ENCODE measurements at places on chromosomes 4 and X. TPM values are rescaled to one million over a fixed set of nuclear protein-coding genes. Genes with fewer than 3 reads are reported as not detected.

GRCh38 chr4:122959981-122960610, 37.7 kb upstream of the NUDT6 start:
- no peak for DNase-seq

DNA sequence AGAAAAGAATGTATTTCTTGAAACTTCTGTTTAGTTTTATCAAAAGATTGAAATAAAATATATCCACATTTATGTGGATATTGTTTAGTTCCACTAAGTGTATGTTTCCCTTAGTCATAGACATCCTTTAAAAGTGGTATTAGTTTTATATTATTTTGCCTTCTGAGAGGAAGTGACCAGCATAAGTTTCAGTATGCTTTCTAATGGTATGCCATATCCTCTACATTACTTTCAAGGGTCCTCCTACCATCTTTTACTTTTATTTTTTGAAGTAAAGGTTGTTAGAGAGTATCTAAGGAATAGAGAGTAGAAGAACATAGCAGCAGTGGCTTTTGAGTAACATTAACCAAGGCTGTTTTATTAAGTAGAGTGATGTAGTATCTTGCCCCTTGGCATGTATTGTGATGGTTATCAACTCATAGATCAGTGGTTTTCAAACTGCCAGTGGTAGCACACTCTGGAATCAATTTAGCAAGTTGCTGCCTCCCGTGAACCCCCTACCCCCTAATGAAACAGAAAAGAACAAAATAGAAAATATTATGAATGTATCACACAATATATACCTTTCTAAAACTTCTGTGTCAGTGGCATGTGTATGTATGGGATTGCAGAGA, 44.8 kb downstream of the RBPJ start:
- no peak for DNase-seq

GRCh38 chrX:122119361-122119760, 1064.7 kb upstream of the GRIA3 start:
- DNase-seq, result no peak

DNA sequence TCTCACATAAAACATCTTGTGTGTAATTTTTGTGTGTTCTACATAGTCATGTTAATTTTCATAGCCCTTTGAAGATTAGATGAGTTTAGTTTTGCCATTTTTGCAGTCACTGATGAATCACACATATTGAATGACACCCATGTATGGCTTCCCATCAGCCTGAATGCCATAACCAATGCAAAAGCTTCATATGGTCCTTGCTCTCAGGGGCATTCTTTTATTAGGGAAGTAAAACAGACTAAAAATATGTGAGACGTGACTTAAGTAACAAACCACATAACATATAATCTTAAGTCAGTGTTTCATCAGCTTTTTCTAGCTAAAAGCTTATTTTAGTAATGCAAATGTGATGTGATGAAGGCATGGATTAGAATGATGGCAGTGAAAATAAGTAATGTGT, 8.2 kb downstream of the SLC25A4 start:
- DNase-seq, result no peak

DNA sequence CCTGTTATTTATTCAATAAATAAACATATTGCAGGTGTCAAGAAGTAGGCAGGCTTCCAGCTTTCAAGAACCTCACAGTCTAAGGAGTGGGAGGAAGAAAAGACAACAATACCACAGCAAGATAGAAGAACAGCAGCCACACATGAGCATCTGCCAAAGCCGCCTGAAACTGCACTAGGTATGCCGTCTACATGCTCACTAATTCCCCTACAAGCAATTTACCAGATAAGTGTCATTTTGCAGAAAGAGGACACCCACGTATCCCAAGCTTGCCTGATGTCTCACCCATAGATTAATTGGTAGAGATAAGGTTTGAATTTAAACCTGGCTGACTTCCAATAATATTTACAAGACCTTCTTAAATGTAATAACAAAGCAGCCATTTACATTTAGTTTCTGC, 439.4 kb upstream of the CPEB2 start:
- DNase-seq, result no peak

DNA sequence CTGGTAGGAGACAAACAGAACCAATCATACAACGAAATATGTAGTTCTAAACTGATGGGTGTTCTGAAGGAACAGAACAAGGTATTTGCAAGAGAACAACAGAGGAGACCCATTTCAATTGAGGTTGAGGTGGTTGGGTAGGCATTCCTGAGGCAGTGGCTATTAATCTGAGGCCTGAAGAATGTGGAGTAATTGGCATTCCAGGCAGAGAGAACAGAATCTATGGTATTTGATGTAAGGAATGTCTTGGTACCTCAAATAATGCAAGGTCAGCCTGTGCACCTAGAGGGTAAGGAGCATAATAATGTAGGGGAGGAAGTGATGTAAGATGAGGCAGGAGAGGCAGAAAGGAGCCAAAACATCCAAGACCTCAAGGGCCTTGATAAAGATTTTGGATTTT, 109.5 kb upstream of the TEX13C start:
- DNase-seq, result no peak

GRCh38 chr4:61828960-61829359, 628.8 kb downstream of the ADGRL3 start:
- no peak for DNase-seq

DNA sequence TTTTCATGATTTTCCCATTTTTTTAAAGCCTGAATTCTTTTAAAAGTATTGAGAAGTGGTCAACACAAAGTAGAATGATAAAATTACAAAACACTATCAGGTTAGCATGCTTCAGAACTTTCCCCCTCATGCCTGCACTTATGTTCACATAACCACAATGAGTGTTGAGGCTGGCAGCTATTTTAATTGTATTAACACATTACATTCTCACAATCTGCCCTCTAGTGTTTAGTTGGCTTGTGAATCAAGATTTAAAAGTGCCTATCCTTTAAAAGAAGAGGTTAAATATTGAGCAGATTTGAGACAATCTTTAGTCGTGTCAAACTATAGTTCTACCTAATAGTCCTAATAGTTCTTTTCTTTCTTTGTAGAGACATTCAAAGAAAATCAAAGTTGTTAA, 93.6 kb upstream of the NAP1L5 start:
- no peak for DNase-seq

GRCh38 chr4:57158221-57158620, 48.0 kb upstream of the IGFBP7 start:
- no peak for DNase-seq

DNA sequence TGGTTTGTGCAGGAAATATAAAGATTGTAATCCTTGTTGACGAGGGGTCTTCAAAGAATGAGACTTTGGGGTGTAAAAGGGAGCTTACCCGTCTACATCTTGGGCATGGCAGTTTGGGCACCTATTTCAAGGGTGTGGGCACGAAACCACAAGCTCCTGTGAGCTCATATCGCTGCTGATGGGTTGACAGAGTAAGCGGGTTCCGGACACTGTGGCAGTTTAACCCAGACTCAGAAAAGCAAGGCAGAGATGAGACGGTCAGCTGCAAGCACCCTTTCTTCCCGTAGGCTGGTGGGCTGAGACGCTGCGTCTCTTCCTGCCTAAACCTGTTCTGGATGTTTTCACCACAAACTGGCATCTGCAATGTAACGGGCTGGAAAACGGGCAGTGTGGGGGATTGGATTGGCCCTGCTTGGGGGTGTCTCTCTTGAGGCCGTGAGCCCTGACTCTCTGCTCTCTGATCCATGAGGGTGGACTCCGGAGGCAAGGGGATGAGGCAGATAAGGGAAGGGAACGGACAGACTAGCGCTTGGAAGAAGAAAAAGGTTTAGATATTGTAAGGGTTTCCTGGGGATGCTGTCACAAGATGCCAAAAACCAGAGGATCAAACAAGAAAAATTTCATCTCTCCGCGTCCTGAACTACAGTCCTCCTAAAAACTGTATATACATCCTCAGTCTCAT, 237.5 kb downstream of the SHOX start:
- no peak for DNase-seq

DNA sequence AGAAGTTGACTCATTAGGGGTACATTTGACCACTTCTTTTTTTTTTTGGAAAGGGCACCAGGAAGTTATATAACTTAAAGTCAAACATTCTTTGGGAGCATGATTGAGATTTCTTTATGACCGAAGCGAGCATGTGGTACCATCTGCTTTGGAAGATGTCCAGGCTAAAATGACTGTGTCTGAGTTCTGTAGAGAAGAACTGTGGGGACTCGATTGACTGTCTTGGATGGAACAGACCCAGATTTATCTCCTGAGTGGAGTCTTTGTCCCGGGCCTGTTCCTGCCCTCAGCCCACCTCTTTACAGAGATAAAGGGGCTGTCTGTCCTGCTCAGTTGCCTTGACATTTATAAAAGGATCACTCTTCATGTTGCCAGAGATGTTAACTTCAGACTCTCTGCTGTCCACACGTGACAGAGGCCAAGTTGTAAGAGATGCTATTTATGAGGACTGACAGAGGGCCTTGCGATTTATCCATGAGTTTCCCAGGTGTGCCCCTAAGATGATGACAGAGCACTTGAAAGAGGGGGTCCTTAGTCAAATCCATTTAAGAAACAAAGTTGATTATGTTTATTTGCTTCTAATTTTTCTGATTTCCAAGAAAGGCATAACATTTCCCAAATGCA, 16.8 kb downstream of the SMIM20 start:
- DNase-seq, result no peak

- no peak for DNase-seq
Observed at GRCh38 chr4:73445383-73446335, 9.6 kb downstream of the AFP start.

DNA sequence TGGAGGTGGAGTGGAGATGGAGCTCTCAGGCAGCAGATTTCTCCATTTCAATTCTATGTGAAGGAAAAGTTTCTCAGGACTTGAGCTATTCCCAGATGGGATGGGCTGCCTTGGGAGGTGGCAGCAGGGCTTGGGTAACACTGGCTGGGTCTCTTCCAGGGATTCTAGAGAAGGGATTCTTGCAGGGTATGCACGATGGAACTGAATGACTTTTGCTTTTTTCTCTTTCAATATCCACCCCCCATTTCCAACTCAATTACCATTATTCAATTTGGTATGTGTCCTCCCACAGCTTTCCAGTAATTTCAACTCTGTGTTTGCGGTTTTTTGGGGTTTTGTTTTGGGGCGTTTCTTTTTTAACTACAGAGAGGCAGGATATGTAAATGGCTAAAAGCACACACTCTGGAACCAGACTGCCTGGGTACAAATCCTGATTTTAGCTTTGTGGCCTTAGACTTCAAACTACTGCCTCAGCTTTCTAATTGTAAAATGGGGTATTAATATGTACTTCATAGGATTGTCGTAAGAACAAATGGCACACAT, 228.8 kb downstream of the EVC2 start:
- DNase-seq, result no peak

- no peak for DNase-seq
Observed at GRCh38 chrX:1902901-1903235, 288.0 kb downstream of the ASMT start.

- no peak for DNase-seq
Observed at GRCh38 chrX:104370089-104370488, 115.4 kb upstream of the ESX1 start.

DNA sequence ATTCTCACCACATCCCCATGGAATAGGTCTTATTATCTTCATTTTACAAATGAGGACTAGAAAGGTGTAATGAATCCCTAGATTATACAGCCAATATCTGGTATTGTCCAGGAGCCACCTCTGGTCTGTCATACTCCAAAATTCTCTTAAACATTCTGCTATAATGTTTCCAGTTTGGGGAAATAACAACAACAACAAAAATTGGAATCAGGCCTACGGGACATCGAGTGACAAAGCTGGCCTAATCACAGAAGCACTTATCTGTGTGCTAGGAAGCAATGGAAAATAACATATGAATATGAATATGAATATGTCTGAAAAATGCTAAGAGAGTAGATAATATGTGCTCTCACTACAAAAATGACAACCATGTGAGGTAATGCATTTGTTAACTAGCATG, 264.1 kb downstream of the GASK1B start:
- DNase-seq, result no peak

GRCh38 chr4:151276787-151277562, at the start of gene PRSS48:
TSS of gene PRSS48 (plus strand) at chr4:151277161. CDS start at chr4:151277173, 12 bp downstream.
- peak; percentile 56 for DNase-seq

DNA sequence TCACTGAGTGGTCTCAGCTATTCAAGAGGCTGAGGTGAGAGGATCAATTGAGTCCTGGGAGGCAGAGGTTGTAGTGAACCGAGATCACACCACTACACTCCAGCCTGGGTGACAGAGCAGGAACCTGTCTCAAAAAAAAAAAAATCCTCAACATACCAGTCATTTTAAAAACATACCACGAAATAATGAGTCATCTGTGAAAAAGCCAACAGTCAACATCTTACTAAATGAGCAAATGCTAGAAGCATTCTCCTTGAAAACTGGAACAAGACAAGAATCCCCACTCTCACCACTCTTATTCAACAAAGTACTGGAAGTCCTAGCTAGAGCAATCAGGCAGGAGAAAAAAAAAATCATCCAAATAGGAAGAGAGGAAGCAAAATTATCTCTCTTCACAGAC, 104.0 kb upstream of the ARHGEF9 start:
- DNase-seq, result no peak

GRCh38 chrX:51334276-51334675, 1.7 kb downstream of the NUDT10 start:
- DNase-seq, result no peak

DNA sequence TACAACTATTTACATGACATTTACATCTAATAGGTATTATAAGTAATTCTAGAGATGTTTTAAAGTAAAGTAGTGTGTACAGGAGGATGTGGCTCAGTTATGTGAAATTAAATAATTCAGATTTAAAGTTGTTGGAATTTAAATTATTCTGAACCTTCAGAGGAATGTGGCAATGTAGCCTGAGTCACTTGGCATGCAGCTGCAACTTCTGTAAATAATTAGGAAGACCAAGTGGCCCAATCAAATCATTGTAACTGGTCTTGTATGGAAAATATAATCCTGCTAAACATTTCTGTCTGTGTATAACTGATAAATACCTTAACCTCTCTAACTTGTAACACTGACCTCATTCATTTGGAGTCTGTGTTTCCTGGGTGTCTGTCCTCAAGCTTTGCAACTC, 828.9 kb downstream of the GLUD2 start:
- no peak for DNase-seq

GRCh38 chr4:165359506-165359905, 19.3 kb upstream of the CPE start:
- no peak for DNase-seq

GRCh38 chr4:62835631-62836030, 1573.6 kb downstream of the TECRL start:
- DNase-seq, result no peak

DNA sequence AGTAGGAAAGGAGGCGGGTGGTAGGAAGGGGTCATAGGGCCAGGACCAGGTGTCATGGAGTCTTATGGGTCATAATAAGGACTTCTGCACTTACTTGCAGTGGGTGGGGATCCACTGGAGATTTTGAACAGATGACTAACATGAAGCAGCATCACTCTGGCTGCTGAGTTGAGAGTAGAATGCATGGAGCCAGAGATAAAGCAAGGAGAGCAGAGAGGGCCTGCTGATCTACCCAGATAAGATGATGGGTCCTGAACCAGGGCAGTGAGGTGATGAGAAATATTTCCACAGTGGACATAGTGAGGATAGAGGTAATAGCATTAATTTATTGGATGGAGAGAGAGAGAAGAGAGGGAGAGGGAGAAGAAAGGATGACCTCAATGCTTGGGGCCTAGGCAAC, 48.0 kb downstream of the HCCS start:
- DNase-seq, result no peak

Gene LSM6
- 10.7 TPM for polyA plus RNA-seq

Gene FMR1
- polyA plus RNA-seq, result 15.2 TPM

Gene MAGEA12
- polyA plus RNA-seq, result not detected

Gene CYLC1
- polyA plus RNA-seq, result not detected

Gene EXOC1L
- polyA plus RNA-seq, result not detected

Gene HPGD
- 0.43 TPM for polyA plus RNA-seq

Gene PAGE5
- not detected for polyA plus RNA-seq

Gene FAM47A
- polyA plus RNA-seq, result not detected
